Osteocyte (in vitro differentiated cells): ENCODE measurements at places on chromosomes 4 and X. TPM values are rescaled to one million over a fixed set of nuclear protein-coding genes. Genes with fewer than 3 reads are reported as not detected.
A peak's percentile ranks its signal among the peaks of the same experiment; 100 is the strongest.

GRCh38 chrX:9433596-9433995 lies 31.3 kb upstream of the TBL1X start:
- no peak overlapping the region for H3K4me3 ChIP-seq
- no peaks in the 10 kb centered on the region for H3K27me3 ChIP-seq
- no peak for DNase-seq
- H3K36me3 ChIP-seq = no peaks in the 10 kb centered on the region
- H3K27ac ChIP-seq = no peak overlapping the region
- no peaks in the 10 kb centered on the region for H3K4me1 ChIP-seq

DNA sequence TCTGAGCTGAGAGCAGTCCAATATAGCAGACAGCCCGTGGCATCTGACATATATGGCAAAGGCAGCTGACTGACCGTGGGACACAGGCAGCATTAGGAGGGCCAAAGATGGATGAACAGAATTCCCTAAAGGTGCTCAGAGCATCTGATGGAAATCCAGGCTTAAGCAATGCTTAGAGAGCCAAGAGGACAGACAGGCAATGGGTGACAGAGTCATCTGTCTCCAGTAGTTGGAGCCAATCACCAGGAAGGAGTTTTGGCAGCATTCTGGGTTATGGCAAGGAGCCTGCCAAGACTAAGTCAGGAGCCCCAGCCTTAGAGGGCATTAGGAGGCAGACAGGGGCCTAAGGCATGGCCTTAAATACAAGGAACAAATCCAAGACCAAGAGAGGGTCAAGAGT lies 153.3 kb upstream of the USP9X start:
- H3K36me3 ChIP-seq = no peaks in the 10 kb centered on the region
- no peak overlapping the region for H3K4me3 ChIP-seq
- peaks cover 28% of the 10 kb centered on the region for H3K4me1 ChIP-seq
- no peaks in the 10 kb centered on the region for H3K27me3 ChIP-seq
- peak overlapping the region; percentile 96 for H3K27ac ChIP-seq

The RTL9 gene
- 0.05 TPM in 1 of 2 replicates, not detected in the other for total RNA-seq

The ARHGAP6 gene
- 3.5 and 4.2 TPM in 2 replicates for total RNA-seq

DNA sequence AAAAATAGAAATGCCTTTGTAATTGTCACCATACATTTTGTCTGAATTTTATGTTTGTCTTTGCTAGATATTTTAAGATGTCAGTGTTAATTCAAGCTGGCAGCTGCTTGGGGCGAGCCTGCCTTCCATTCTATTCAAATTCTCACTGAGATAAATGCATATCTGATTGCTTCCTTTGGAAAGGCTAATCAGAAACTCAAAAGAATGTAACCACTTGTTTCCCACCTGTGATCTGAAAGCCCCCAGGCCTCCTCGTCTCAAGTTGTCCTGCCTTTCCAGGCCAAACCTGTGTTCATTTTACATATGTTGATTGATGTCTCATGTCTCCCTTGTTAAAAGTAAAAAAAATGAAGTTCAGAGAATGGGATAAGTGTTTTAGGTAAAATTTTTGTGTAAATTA lies 318.7 kb upstream of the TECRL start:
- H3K27ac ChIP-seq = no peak overlapping the region
- DNase-seq = no peak
- peaks cover 5% of the 10 kb centered on the region for H3K27me3 ChIP-seq
- H3K4me3 ChIP-seq = no peak overlapping the region
